Effector CD4-positive, alpha-beta T cell (primary cell): ENCODE measurements at places on chromosomes 2 and 18.

- DNase-seq, result no peak
These were observed 213.4 kb downstream of the CDCA7 start for GRCh38 chr2:173568054-173568453.

DNA sequence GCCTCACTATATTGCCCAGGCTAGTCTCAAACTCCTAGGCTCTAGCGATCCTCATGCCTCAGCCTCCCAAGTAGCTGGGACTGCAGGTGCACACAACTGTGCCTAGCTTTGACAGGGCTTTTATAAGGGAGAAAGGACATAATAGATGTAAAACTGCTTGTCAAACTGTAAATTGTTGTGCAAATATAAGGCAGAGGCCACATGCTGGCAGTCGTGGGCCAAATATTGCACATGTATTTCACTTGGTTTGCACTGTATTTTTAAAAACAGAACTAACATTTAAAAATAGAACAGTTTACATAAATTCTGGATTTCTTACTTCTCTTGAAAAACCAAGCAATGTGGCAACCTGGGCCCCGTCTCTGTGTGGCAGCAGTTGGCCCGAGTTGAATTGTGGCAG is 31.2 kb upstream of the MYO3B start:
- no peak for DNase-seq

DNA sequence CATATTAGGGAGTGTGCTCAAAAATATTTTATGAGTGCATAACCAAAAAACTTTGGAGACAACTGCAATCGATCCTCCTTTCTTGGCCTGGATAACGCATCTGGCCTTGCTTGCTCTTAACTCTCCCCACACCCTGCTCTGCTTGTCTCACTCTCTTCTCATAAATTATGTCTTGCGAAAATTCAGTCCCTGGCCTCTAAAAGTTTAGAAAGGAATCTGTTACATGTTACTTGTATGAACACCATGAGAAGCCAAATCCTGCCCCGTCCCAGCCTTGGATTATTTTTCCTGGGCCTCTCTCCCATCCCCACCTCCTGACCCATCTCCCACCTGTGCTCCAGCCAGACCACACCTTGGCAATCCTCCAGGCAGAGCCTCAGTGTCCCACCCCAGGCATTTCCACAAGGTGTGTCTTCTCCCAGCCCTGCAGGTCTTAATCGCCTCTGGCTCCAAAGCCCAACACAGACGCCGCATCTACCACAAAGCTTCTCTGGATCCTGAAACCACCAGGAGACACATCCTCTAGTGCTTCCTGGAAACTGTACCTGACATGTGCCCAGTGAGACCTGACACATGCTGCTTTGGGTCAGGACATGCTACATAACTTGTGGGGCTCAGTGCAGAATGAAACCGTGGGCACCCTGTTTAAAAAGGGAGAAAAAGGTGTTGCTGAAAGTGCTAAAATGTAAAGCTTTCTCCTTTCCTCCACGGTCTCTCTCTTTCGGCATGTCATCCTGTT is 99.6 kb upstream of the ST3GAL5 start:
- DNase-seq, result no peak

GRCh38 chr2:74448771-74449170 is 6.1 kb upstream of the INO80B start:
- DNase-seq, result no peak

DNA sequence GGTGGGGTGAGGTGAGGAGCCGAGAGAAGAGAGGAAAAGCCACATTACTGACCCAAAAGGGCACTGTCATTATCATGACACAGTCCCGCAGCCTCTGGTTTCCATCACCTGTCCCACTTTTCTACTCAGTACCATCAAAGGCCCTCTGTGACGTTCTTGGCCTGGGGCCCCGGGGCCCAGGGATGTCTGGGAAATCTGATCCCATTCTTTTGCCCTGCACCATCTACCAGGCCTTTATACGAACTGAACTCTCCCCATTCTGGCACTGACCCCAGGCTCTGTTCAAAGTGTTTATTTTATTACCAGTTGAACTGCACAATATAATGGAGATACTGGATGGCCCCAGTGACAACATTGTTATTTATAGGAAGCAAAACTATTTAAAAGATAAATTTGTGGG is 89.1 kb downstream of the COL6A3 start:
- DNase-seq, result no peak

DNA sequence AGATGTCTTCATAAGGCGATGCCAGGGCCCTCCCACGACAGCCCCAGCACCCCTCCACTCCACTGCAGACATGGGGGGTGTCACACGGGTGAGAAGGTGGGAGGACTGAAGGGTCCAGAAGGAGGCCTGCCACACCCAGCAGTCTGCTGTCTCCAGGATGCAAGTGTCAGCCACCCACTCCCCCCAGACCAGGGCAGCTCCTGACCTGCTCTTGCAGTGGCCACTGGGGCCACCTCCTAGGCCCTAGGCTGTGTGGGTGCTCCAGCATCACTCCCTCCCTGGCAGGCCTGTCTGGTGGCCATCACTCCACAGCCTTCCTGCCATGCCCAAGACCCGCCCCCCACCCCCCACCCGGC is 171.0 kb downstream of the CELF4 start:
- no peak for DNase-seq

DNA sequence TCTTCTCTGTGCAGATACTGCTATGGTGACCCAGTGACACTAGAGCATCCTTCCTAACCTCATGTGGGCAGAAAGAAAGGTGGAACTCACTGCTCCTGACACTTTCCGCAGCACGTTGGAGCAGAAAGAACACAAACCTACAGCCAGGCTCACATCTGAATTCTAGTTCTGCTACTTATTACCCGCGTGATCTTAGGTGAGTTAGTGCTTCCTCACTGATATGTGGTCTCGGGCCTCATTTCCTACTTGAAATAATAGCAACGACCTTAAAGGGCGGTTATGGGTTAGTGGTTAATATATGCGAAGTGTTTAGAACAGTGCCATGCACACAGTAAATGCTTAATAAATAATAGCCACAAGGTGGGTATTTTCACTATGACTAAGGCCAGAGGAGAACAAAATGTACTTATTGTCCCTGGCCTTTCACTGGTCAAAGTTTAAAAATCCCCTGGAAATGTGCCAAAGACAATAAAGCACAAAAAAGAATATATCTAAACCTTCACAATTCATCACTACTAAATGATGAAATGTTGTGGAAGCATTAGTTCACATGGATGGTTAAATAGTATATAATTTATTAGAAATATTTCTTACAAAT is 66.6 kb downstream of the MYOM1 start:
- no peak for DNase-seq

DNA sequence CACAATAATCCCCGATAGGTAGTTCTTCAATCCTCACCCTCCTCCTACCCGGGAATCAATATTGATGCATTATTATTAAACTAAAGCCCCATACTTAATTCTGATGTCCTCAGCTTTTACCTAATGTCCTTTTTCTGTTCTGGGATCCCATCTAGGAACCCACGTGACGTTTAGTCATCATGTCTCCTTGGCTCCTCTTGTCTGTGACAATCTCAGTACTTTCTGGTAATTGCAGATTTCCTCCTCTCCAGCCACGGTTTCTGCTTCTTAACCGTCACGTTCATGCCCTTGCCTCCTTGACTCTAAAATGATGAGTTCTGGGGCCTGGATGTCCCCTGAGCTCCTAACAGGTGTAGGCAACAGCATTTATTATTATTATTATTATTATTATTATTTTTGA is 2.9 kb upstream of the DGKD start:
- no peak for DNase-seq

GRCh38 chr2:102340778-102341177 is 14.8 kb upstream of the IL18R1 start:
- no peak for DNase-seq

DNA sequence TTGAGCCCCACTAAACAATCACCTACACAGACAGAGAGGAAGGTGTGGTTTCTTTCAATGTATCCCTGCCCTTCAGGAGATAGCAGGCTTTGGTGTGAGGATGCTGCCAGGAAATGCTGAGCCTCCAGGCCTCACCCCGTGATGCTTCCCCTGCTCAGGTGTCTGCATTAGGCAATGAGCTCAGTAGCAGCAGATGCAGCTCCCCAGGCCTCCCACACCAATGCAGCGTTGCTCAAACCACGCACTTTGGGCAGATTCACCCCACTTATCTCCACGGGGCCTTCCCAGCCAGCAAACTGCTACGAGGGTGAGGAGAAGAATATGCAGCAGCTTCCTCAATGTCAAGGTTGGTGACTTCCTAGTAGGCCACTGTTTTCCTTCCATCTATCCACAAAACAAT is 229.3 kb upstream of the PXDN start:
- DNase-seq, result no peak

GRCh38 chr2:66412874-66413273 is 22.1 kb upstream of the MEIS1 start:
- no peak for DNase-seq

DNA sequence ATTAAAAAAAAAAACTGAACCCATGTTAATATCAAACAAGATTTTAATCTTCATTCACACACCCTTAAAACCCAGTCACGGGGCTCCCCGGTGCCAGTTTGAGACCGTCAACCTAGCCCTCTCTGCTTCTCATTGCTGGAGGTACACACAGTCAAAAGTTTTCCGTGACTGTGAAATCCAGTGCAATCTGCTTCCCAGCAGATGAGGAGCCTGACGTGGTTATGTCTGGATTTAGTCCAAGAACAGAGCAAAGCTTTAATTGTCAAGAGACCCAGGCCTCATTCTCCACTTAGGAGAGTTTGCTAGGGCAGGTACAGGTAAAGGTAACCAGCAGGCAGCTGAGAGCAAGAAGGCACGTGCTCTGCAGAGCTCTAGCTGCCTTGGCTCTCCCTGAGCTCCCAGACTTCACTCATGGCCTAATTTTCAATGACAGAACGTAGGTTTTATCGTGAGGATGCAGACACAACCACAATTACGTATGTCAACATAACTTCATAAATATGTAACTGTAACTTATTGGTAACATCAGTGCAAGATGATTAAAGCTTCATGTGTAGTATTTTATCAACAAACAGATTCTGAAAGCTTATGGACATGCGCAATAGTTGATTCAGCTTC is 56.3 kb downstream of the SLC16A14 start:
- DNase-seq, result no peak
